ENCODE measurements at places on chromosomes 5 and 9. TPM values are rescaled to one million over a fixed set of nuclear protein-coding genes. Genes with fewer than 3 reads are reported as not detected.

Gene WWC1
- total RNA-seq, result 1.2 TPM

Gene CSNK1G3
- total RNA-seq, result 63.1 TPM

Gene TLX3
- not detected for total RNA-seq

Gene SLC45A2
- total RNA-seq, result not detected

Gene NOL6
- total RNA-seq, result 29.4 TPM

Gene NEUROG1
- total RNA-seq, result not detected

Gene LECT2
- not detected for total RNA-seq

Gene RECK
- 6.5 TPM for total RNA-seq

Gene PLPP7
- total RNA-seq, result not detected

Gene CTSL
- total RNA-seq, result 1.2 TPM

Gene RNF38
- 103 TPM for total RNA-seq

Gene RMRP
- total RNA-seq, result 6,542 TPM

Gene NRG2
- total RNA-seq, result not detected

Gene MZB1
- total RNA-seq, result 2.2 TPM

Gene PSMD5
- total RNA-seq, result 44.0 TPM

Gene CETN3
- 5.2 TPM for total RNA-seq

Gene SPINK4
- not detected for total RNA-seq

Gene MIER3
- 23.1 TPM for total RNA-seq

Gene SLC4A9
- not detected for total RNA-seq

Gene DMGDH
- 1.2 TPM for total RNA-seq

Gene PCDHGC3
- 0.35 TPM for total RNA-seq

Gene CDH9
- not detected for total RNA-seq

Gene PDE6A
- not detected for total RNA-seq

Gene LCN9
- total RNA-seq, result not detected

Gene JAKMIP2
- total RNA-seq, result 2.9 TPM

Gene CORO2A
- 27.0 TPM for total RNA-seq

Gene TMEM174
- total RNA-seq, result not detected

Gene DND1
- total RNA-seq, result 2.1 TPM

Gene TEX48
- total RNA-seq, result not detected

Gene SMIM33
- 0.54 TPM for total RNA-seq

Gene CCDC152
- total RNA-seq, result 1.3 TPM

Gene SLC36A2
- not detected for total RNA-seq

Gene BTNL3
- not detected for total RNA-seq

Gene FOXE1
- total RNA-seq, result not detected

Gene FOXD4L3
- total RNA-seq, result not detected

Gene BARHL1
- not detected for total RNA-seq

Gene C5orf52
- not detected for total RNA-seq

Gene TOPORS
- 29.8 TPM for total RNA-seq

Gene TAF1L
- total RNA-seq, result not detected

Gene PDGFRB
- total RNA-seq, result not detected

Gene ANKRD34B
- not detected for total RNA-seq

Measured in CD4-positive, CD25-positive, alpha-beta regulatory T cell (primary cell).